Activated T-cell treated with anti-CD3 and anti-CD28 coated beads, Interleukin-2, amount 50 U/mL, for 72 hours (primary cell): ENCODE measurements at places on chromosomes 11 and 22.

DNA sequence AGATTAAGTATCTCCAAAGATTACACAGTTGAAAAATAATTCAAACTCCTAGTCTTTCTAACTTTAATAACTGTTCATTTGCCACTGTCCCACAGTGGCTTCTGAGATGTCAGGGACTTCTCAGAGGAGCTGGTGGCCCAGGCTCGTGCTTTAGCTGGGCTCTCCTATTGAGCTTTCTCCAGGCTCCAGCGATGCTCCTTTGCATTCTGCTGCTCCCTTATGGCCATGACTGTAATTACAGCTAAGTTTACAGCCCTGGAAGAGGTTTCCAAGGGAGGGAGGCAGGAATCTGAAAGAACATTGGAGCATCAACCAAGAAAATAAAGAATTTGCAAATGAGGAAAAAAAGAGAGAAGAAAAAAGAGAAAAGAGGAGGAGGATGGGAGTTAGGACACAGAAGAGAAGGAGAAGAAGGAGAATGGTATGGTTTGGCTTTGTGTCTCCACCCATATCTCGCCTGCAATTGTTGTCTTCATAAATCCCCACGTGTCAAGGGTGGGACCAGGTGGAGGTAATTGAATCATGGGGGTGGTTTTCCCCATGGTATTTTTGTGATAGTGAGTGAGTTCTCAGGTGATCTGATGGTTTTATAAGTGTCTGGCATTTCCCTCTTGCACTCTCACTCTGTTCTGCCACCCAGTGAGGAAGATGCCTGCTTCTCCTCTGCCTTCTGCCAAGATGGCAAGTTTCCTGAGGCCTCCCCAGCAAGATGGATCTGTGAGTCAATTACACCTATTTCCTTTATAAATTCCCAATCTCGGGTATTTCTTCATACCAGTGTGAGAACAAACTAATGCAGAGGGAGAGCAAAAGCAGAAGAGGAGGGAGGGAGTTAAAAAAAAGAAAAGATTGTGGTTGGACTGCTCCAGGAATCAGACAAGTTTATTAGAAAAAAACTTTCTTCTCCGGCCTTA lies 857.0 kb downstream of the KCNA4 start:
- peak; percentile 0 for DNase-seq

DNA sequence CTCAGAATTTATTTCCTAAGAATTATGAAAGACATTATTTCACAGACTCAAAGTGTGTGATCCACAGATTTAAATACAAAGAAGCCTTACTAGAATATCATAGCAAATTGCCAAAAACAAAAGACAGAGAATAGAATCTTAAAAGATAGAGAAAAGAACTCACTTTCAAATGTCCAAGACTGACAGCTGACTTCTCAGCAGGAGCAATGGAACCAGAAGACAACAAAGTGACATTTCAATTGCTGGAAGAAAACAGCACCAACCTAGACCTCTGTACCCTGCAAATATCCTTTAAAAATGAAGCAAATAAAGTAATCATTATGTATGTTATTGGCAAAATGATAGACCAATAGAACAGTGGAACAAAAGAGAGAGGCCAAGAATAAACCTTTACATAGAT lies 109.2 kb downstream of the TTC17 start:
- DNase-seq: no peak

GRCh38 chr11:85307366-85307765 lies 319.8 kb downstream of the DLG2 start:
- DNase-seq: no peak

- no peak for DNase-seq
Measured at GRCh38 chr11:92623055-92623454, 346.4 kb upstream of the MTNR1B start.

- no peak for DNase-seq
Measured at GRCh38 chr11:100190395-100190794, 496.7 kb upstream of the ARHGAP42 start.

- DNase-seq: no peak
Measured at GRCh38 chr11:19728436-19728835, 15.8 kb downstream of the NAV2 start.

- no peak for DNase-seq
Measured at GRCh38 chr11:94128291-94128745, 323 bp upstream of the PANX1 start.

DNA sequence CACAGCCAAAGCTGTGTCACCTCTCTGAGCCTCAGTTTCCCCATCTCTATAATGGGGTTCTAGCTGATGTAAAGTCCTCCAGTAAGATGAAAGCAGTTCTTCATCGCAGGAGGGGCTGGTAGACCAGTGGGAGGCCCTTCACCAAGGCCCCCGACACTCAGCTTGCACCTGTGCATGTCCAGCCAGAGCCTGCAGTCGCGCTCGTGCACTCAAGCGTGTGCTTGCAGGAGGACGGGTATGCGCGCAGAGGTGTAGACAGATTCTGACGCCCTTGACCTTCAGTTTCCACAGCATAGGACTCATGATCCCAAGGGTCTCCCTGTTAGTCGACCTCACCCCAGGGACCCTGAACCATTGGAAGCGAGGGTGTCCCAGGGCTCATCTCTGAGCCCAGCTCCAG lies 633.7 kb downstream of the TBC1D22A start:
- no peak for DNase-seq

- DNase-seq: no peak
Measured at GRCh38 chr11:118679483-118679882, at the start of gene TREH. TSS of gene TREH (minus strand) at chr11:118679650. CDS start at chr11:118679627, 23 bp downstream.

DNA sequence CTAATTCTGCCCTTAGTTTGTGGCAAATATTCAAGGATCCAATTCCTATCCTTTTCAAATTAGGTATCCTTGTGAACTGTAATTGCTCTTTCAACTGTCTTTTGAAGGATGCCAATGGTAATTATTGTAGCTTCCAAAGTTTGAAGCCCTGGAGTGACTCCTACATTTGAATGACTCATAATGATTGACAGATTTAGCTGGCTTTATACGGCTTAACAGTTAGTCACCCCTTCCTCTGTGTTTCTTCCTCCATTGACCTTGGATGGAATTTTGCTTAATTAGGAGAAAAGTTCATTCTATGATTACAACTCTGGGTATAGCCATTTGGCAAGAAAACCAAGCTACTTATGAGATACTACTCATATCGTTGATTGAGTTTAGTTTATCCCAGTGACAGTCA lies 639.3 kb upstream of the KIRREL3 start:
- no peak for DNase-seq

DNA sequence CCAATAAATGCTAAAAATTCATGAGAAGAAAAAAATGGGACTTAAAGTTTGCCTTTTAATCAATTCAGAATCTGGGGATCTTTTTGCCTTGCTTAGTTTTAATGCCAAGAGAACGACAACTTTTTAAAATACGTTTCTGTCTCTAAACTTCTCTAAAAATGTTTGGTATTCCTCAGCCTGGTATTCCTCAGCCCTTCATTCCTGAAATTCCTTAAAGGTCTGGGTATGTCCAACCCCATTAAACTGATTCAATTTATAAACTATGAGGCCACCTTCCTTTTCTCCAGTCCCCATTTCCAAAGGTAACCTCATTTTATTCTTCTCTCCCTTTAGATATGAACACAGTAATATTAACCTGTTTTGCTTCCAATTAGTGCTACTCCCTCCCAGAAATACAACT lies 16.6 kb downstream of the POLA2 start:
- DNase-seq: no peak

DNA sequence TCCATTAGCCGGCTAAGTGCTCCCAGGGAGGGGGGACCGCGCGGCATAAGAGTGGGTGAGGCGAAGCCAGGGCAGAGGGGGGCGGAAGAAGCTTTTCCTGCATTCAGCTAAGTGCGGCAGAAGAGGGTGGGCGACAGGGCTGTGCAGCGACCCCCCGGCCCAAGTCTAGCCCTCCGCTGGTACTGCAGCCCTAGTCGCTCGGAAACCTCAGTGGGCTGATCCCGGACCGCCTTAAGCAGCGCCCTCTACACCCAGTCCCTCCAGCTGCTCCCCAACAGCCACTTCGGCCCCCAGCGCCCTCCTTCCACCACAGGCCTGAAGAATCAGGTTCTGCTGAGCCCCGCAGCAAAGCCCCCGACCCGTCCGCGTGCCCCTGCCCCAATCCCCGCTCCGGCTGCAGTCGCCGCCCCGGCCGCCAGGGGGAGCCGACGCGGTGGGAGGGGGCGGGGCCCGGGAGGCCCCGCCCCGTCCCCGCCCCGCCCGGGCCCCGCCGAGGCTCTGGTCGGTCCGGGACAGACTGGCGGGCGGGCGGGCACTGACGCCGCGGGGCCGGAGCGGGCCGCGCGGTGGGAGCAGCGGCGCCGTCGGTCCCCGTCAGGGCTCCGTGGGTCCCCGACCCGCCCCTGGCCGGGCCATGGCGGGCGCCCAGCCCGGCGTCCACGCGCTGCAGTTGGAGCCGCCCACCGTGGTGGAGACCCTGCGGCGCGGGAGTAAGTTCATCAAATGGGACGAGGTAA lies at the start of gene PLCB3:
Gene PLCB3, plus strand, starts transcription at position 515 of the 737 bp plus-strand sequence. Its CDS starts 120 bp downstream, at position 635.
- peak; percentile 61 for DNase-seq

DNA sequence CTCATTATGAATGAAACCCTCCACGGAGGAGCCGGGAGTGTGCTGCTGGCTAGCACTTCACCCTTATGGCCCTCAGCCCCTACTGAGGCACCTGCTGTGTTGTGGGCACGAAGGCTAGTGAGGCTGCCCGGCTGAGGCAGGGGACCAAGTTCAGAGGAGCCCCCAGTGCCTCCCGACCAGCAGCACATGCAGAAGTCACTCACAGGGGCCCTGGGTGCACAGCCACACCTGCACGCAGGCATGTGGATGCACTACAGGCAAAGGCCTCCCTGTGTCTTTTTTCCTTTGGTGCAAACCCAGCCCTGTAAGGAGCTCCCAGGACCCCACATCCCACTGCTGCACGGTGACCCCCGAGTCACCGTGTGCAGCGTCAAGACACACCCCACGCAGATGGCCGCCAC lies 261.5 kb downstream of the BRD1 start:
- DNase-seq: no peak

GRCh38 chr22:19663821-19664355 lies 50.4 kb upstream of the SEPTIN5 start:
- no peak for DNase-seq

- DNase-seq: no peak
Measured at GRCh38 chr11:93796441-93797231, 12.6 kb downstream of the MED17 start.

GRCh38 chr11:7893796-7894195 lies 37.3 kb downstream of the OR10A6 start:
- no peak for DNase-seq

GRCh38 chr22:12601870-12602779 lies 2925.9 kb upstream of the OR11H1 start:
- no peak for DNase-seq

DNA sequence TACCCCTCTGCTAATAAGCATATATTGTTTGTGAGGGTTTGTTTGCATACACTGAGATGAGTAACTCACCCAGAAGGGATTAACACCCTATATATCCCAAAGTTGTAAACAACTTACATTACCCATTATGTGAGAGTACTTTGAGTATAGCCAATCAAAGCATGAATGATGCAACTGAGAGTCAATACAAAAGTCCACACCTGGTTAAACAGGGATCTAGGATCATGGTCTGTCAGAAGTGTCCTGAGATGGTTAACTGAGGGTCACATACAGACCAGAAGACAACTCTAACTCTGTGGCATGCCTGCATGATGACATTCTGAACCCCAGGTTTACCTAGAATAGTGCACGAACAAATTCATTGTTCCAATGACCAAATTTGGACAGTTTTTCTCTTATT lies 17.4 kb upstream of the OR10A5 start:
- DNase-seq: no peak

- peak; percentile 51 for DNase-seq
Measured at GRCh38 chr22:50581950-50582492, 628 bp downstream of the CHKB start.

GRCh38 chr11:114131461-114131864 lies 72.0 kb downstream of the ZBTB16 start:
- peak; percentile 15 for DNase-seq

DNA sequence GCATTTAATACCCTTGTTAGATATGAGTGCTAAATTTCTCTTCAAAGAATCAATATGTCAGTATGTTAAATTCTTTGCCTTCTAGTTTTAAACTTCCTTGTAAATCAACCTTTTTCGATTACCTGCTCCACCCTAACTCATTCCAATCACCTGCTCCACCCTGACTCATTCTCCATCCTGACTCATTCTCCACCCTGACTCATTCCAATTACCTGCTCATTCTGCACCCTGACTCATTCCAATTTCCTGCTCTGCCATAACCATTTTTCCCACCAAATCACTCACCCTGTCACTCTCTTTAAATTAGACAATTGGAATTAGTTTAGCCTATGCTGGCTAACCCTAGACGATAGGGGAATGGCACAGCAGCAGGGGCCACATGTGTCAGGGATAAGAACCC lies 519.5 kb upstream of the LRRC4C start:
- DNase-seq: no peak
